GM12878 (cell line): ENCODE measurements at places on chromosomes 13 and 19.

DNA sequence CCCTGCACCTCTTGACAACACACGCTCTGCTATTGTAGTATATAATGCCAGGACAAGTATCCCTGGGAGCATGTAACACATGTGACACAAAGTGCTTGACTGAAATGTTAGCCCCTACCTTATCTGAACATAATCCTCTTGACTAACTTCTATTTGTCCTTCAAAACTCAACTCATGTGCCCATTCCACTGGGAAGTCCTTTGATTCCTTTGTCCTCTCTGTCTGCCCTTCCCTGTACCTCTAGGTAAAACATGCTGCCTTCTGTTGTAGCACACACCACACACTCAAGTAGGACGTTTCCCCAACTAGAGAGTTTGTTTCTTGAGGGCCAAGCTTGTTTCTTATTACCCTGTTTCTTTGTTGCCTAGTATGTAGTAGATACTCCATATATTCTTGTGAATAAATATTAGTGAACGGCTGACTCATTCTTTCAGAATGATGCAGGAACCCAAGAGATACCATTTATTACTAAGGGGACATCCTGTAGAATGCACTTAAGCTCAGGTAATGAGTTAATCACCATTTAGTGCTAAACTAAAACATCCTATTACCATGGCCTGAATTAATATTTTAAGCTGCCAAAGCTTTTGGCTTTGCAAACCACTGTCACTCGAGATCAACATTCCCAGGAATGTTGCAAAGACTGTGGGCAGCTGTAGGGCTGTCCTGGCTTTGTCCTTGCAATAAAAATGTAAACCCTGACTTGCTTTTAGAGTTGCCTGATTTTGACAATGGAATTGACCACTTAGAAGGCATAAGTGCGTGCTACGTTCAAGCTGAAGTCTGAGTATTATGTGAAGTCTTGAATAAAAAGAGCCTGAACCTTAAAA is 313.4 kb downstream of the COG6 start:
- no peak for DNase-seq

DNA sequence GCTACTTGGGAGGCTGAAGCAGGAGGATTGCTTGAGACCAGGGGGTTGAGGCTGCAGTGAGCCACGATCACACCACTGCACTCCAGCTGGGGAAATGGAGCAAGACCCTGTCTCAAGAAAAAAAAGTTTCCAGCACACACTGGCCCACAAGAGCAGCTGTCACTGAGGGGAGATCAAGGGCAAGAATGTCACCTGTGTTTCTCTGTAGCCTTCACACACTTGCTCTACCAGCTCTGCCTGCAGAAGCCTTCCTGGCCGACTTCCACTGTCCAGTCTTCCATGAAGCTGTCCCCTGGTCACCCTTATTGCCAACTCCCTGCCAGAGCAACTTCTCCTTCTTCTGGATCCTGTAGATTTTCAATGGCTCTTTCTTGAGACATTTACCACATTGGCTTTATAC is 158.0 kb downstream of the KCTD15 start:
- no peak for DNase-seq

GRCh38 chr19:17778968-17779929 is 15.7 kb upstream of the B3GNT3 start:
- DNase-seq, result no peak

GRCh38 chr19:532561-533363 is 1.2 kb downstream of the CDC34 start:
- no peak for DNase-seq

DNA sequence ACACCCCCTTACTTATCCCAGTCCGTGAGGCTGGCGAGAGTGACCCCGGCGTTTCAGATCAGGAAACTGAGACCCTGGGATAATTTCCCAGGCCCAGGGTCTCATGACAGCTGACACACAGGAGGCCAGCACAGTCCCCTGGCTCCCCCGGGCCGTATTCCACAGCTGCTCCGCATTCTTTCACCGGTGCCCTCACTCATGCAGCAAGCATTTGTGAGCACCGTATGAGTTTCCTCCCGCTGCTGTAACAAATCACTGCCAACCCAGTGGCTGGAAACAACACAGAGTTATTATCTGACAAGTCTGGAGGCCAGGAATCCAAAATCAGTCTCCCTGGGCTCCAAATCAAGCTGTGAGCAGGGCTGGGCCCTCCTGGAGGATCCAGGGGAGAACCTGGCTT is 21.3 kb downstream of the GADD45B start:
- no peak for DNase-seq

DNA sequence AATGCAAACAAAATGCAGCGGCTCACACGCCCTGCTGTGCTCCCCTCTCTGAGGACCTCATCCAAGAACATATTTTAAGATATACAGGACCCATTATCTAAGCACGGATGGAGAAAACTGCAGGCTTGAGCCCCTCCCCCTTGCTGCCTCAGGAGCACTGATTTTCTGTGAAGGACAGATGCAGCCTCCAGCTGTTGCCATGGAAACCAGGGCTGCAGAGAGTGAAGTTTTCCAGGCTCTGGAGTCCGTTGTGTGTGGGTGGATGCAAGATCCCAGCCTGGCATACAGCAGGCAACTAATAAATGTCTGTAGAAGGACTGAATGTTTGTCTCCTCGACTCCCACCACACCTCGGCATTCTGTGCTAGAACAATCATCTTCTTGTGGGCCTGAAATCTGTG is 105.6 kb upstream of the PEG3 start:
- DNase-seq, result no peak
